Activated T-cell treated with anti-CD3 and anti-CD28 coated beads for 24 hours (primary cell): ENCODE measurements at places on chromosomes 7 and 10.

GRCh38 chr7:151632750-151633515 lies 113.2 kb upstream of the RHEB start:
- peak; percentile 42 for DNase-seq

DNA sequence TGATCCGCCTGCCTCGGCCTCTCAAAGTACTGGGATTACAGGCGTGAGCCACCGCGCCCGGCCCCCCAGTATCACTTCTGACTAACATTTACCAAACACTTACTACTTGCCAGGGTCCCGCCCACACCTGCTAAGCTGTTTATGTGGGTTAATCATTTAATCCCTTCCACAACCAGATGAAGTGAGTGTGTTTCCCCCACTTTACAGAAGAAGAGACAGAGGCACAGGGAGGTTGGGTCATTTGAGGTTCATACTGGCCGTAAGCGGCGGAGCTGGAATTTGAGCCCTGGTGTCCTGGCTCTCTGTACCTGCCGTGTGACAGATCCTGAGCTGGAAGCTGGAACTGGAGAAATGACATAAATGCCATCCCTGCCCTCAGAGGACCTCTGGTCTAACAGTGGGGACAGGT lies 15.1 kb upstream of the VPS37D start:
- DNase-seq, result no peak

DNA sequence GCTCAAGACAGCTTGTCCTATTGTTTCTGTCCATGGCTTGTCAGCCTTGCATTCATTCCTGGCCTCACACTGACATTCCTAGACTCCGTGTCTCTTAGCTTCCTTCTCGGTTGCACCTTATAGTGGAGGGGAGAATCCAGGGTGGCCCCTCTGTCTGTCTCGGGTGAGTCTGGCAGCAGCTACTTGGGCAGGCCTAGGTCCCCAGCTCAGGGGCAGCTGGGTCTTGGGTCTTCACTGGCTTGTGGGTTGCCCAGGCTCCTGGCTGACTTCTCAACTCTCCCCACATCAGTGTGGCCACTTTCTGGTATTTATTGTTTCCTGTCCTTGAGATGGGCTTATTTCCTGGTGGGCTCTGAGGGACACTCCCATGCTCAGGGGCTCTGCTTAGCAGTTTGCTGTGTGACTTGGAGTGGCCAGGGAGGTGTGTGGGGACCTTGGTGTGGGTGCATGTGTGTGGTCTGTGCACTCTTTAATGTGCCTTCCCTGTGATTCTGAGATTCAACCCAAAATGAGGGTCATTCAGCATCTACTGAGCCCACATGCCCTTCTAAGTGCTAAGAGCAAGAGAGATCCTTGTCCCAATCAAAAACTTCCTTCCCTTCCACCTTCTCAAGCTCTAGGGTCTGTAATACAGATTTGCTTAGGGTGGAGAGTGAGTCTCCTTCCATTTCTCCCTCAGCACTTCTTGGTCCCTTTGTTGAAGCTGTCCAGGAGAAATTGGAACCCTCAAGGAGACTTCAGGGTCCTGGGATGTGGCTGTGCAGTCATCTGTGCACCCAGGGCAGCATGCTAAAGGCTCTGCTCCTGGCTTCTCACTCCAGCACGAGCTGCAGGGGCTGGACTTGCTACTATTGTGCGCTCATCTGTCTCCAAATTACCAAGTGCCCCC lies 20.1 kb downstream of the UPP1 start:
- DNase-seq, result no peak

DNA sequence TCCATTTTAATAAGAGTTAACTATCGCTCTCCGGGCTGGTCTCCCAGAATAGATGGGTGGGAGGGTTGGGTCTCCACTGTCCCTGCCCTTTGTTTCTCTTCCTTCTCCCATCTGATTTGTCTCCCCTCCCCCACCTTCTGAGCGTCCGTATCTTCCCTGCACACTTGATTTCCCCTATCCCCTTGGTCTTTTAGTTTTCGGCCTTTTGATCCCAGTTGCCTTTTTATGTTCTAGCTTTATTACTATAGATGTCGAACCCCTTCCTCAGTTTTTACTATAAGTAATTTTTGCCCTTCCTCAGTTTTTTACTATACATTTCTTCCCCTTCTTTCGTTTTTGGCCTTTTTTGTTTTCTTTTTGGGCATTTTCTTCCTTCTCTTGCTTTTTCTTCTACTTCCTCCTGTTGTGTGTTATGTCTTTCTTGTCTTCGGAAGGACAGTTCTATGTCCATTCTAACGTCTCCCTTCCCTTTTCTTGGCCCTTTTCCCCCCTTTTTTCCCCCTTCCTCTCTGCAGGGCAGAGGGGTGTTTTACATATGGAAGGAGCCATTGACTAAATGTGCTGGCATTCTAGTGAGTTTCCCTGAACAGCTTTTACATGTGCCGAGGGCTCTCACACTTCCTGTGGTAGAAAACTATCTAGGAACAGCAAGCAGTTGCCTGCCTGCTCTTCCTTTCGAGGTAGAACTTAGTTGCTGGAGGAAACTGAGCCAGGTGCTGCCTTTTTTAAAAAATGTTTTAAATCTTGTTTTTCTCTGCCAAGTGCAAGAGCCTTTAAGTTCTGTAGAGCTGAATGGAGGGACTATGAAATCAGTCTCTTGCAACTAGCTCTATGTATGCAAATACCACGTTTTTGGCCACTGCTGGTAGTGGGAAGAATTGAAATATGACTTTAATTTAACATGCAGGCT lies 2.8 kb downstream of the TET1 start:
- DNase-seq, result no peak

GRCh38 chr10:107616031-107616430 lies 451.5 kb upstream of the SORCS1 start:
- DNase-seq, result no peak

- no peak for DNase-seq
Observed at GRCh38 chr10:83222832-83223742, 916.2 kb upstream of the GHITM start.

DNA sequence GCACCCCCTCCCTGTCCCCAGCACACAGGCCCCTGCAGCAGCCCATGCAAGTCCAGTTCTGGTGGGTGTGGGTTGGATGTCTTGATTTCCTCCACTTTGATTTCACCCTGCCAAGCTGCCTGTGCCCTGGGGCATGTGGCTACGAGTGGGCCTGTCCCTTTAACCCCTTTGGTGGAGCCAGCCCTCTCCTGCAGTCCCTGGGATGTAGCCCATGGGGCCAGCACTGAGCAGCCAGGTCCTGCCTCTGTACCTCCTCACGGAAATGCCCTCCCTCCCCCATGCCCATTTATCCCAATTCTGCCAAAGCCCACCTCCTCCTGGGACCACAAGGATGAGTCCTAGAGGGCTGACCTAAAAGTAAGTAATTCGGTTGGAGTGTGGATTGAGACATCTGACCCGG lies 11.9 kb downstream of the COL13A1 start:
- DNase-seq, result no peak

DNA sequence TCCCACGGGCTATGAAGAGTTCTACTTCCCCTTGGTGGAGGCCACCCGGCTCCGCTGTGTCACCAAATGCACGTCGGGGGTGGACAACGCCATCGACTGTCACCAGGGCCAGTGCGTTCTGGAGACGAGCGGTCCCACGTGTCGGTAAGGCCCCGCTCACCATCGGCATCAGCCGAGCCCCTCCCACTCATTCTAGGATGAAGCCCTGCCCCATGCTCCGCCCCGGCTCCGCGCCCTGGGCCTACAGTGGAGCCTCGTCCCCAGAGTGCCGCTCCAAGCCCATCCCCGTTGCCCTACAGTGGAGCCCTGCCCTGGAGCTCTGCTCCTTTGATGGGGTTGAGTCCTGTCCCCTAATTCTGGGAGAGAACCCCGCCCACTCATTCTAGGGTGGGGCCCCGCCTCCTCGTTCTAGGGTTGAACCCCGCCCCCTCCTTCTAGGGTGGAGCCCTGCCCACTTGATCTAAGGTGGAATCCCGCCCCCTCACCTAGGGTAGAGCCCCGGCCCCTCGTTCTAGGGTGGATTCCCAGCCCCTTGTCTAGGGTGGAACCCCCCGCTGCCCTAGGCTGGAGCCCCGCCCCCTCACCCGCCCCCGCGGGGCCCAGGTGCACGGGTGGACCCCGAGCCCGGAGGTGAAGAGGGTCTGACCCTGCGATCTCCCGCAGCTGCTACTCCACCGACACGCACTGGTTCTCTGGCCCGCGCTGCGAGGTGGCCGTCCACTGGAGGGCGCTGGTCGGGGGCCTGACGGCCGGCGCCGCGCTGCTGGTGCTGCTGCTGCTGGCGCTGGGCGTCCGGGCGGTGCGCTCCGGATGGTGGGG lies 3.4 kb upstream of the MUC12 start:
- peak; percentile 60 for DNase-seq

GRCh38 chr7:37248396-37248861 lies 200.2 kb downstream of the ELMO1 start:
- no peak for DNase-seq

DNA sequence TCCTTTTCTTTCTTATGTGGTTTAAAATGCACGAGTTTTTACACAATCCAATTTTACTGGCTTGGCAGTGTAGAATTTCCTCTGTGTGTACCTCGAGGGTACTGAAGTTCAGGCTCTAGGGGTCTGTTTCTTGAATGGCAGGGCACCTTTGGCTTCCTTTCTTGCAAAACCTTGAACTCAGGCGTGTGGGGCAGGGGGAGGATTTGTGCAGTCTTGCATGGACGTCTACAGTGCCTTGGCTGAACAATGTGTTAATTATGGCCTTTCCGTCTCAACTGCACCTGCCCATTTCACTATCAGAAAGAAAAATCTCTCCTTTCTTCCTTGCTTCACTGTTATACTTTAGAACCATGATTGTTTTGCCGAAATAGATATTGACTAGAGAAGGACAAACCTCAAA lies 570.9 kb downstream of the INHBA start:
- DNase-seq, result no peak

- no peak for DNase-seq
Observed at GRCh38 chr10:96991313-96991841, 159.3 kb downstream of the LCOR start.

GRCh38 chr10:86964847-86965190 lies 3.5 kb upstream of the ADIRF start:
- DNase-seq, result no peak

- DNase-seq, result no peak
Observed at GRCh38 chr10:90197766-90198165, 496.4 kb downstream of the KIF20B start.

DNA sequence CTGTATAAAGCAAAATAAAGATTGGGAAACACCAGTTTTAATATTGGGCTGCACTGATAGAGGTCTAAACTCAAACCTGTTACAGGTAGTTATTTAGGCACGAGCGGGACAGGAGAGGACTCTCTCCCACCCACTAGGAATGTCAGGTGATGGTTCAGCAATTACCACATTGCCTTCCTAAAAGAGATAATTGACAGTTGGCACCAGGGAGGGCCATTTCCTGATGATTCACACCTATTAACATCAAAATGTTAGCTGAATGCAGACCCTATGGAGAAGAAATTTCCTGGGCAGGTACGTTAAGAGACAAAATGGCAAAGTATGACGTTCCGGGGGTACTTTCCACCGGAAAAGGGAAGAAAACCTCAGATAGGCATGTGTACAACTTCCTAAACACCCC lies 272.6 kb downstream of the SDHAF3 start:
- no peak for DNase-seq

DNA sequence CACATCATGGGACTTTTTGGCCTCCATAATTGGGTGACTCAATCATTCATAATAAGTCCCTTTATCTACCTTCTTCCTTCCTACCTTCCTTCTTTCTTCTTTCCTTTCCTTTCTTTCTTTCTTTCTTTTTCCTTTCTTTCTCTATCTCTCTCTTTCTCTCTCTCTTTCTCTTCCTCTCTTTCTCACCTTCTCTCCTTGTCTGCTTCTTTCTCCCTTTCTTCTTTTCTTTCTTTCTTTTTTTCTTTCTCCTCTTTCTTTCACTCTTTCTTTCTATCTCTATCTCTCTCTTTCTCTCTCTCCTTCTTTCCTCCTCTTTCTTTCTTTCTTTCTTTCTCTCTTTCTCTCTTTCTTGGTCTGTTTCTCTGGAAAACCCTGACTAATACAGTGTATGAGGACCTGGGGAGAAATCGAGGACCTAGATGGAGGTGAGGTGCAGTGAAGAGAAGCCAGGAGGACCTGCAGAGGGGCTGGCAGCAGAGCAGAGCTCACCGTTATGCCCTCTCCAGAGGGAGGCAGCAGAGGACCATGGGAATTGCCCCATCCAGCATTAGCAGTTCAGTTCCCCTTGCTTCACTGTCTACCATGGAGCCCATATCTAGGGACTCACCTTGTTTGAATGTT lies 52.7 kb upstream of the BTRC start:
- DNase-seq, result peak; percentile 23

DNA sequence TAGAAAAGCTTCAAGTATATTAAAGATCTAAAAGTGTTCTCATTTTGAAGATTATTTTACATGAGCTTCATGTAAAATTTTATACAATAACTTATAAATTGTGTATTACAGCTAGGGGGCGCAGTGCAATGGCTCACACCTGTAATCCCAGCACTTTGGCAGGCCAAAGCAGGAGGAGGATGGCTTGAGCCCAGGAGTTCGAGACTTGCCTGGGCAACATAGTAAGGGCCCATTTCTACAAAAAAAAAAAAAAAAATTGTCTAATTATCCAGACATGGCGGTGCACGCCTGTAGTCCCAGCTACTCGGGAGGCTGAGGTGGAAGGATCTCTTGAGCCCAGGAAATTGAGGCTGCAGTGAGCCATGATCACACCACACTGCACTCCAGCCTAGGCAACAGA lies 16.6 kb downstream of the ACBD5 start:
- peak; percentile 27 for DNase-seq

DNA sequence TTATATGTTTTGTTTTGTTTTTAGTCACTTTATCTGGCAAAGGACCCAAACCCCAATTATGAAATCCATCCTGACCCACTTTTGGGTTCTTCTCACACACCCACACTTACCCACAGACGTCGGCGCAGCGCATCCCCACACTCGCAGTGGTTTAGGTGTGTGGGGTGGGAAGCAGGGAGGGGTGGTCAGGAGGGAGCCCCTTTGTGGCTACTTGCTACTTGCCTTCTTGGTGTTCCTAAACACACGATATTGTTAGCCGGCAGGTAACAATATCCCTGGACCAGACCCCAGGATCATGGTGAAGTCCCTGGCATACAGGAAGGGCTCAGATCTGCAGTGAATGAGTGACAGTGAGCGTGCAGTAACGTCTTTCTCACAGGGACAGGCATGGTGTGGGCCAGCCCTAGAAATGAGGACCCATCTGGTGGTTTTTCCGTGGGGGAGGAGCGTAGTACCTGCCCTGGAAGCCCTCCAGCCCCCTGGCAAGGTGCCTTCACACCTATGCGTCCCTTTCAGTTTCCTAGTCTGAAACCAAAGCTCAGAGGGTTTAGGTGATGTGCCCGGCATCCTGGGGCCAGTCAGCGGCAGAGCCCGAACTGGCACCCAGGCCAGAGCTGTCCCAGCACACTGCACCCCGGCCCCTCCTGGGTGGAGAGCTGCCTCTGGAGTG lies 4.4 kb downstream of the SPOCK2 start:
- DNase-seq, result peak; percentile 54

GRCh38 chr7:26267601-26268166 lies 24.0 kb upstream of the SNX10 start:
- no peak for DNase-seq
